Vagina (tissue), 2 donors: ENCODE measurements at places on chromosomes 16 and 17.
A peak's percentile ranks its signal among the peaks of the same experiment; 100 is the strongest.

DNA sequence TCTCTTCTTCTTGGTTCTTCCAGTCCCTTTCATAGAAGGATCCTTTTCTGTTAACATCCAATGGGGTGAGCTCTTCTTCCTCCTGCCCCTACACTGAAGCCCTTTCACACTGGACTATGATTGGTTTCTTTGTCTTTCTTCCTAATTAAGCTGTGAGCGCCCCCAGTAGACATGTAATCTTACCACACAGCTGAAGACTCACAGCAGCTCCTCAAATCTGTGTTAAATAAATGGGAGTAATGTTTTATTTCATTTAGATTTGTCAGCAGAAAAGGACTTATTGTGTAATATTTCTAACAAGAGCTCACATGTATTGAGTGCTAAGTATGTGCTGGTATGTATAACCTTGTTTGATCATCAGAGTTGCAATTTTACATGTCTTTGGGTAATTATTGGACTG lies 55.7 kb downstream of the TOX3 start:
- DNase-seq: no peak

DNA sequence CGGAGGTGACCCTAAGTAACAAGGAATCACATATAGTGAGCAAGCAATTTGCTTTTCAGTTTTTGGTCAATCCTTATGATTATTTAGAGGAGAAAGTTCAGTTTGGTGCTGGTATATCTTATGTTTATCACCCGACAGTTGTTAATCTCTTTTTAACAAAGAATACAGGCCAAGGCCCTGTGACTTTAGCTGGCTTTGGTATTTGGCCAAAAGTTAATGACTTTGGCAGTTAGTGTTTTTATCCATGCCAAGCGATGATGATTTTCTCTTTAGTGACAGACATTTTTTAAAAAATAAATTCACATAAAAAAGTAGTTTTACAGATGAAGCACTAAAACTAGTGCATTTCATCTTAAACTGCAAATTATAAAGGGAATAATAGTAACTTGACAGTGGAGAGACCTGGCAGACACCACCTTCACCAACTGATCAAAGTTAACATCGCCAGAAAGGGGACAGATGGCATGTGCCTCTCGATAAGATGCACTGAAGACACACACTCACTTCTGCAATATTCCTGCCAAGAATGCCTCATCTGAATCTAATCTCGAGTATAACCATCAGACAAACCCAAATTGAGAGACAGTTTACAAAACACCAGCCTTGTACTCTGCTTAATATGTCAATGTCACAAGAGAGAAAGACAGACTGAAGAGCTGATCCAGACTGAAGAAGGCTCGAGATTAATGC lies 6.9 kb downstream of the DEXI start:
- no peak for DNase-seq

DNA sequence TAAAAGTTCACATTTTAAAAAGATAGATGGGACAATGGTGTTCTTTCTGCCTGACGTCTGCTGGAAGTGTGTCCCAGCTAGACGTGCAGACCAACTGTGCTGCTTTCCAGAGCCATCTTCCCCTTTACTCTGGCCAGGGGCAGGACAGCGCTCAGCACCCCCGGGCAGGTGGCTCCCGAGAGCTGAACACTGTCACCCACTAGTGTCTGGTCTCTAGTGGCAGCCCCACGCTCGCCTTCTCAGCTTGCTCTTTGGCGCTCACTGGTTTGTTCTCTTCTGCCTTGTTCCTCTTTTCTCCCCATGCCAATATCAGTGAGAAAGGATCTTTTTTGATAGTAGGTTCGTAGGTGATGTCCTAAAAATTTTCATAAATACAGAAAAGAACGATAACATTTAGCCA lies 25.7 kb downstream of the ZC3H18 start:
- no peak for DNase-seq

GRCh38 chr17:80414508-80414802 lies 512 bp upstream of the ENDOV start:
- DNase-seq: no peak

DNA sequence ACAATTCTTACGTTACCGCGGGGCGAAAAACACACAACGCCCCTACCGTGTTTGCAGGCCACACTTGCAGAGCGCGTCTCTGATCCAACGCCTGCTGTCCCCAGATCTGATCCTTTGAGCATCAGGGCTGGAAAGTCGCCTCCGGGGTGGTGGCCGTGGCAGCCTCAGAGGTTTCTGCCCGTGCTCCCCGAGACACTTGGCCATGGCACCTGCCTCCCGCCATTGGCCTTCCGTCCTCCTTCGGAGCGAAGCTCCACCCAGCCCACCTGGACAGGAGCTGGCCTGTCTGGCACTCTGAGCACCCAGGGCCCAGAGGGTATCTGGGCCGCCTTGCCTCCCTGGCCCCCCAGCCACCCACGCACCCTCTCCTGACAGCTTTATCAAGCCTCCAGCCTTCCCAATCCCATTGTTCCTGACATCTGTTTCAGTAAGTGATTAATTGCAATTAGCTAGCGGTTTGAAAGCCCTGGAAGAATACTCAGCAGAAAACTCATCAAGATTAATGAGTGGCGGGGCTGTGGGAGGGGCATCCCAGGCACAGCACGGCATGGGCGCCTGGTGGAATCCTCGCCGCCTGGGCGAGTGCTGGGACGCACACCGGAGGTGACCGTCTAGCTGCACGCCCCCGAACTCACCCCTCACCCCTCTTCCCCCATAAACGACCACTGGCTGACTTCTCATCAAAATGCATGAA lies 181.5 kb upstream of the GSE1 start:
- no peak for DNase-seq

DNA sequence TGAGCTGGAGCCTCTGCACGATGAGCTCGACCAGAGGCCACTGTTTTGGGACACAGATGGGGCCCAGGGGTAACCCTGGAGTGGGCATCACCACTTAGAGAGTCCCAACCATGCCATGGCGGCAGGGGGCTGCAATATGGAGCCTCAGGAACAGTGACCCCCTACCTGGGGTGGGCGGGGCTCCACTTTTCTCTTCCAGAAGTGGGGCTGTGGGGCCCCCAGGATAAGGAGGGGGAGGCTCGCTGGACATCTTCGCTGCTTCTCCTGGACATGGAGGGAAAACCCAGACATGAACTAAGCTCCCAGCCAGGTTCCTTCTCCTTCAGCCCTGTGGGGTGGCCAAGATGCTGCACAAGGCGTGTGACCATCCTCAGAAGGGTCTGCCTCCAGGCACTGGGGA lies 24.7 kb downstream of the CDIP1 start:
- no peak for DNase-seq

DNA sequence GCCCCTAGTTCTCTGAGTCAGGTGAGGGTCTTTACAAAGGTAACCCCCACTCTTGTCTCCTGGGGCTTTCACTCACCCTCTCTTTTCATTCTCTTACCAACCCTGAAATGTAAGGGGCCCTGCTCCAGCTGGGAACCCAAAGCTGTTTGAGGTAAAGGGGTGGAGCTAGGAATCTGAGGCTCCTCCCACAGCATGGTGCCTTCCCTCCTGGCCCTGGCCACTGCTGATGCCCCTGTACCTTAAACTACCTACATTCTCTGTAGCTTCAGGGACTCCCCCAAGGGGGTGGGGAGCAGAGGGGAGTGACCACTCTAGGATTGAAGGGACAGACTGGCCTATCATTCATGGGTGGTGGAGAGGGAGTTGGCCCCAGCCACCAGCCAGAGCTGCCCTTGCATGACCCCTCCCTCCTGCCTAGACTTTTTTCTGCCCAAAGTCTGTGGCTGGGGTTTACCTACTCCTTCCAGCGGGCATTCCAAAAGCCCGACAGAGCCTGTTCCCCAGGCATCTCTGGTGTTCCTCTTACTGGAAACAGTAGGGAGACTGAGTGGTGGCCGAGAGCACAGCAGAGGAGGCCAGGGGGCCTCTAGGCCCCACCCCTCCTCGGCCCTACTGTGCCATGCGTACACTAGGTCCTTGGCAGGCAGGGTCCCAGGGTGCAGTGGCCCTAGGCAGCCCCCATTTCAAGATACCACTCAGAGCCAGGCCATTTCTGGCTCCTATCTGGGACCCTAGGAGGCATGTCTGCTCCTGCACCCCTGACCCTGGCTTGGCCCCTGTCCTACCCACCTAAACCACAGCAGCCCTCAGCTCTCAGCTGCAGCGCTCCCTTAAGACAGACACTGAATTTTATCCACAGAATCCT lies 9.5 kb downstream of the DOK4 start:
- no peak for DNase-seq

DNA sequence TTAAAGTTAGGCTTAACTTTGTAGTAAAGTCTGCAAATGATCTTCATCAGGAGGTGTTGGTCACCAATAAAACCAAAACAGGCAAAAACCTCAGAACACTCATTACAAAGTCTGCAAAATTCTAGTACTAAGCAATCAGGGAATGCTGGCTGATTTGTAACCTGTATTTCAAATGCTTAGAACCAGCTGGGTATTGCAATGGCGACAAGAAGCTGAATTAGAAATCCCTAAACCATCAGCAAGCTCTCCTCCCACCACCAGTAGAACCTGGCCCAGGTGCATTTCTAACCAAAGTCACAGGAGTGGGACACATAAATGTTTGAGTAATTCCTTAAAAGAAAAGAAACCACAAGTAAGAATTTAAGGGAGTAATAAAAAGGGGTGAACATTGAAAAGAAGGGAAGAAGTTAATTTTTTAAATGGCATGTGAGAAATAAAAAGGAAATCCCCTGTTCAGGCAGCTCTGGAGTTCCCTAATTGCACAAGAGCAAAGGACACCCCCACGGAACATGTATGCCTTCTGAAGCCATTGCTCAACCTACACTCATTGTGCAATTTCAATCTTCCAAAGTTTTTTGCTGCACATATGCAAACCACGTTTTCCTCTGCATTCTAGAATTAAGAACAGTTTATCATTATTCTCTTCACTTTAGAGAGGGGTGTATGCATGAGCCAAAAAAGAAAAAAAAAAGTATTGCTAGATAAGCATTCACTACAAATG lies 102.9 kb downstream of the HIC1 start:
- DNase-seq: no peak

DNA sequence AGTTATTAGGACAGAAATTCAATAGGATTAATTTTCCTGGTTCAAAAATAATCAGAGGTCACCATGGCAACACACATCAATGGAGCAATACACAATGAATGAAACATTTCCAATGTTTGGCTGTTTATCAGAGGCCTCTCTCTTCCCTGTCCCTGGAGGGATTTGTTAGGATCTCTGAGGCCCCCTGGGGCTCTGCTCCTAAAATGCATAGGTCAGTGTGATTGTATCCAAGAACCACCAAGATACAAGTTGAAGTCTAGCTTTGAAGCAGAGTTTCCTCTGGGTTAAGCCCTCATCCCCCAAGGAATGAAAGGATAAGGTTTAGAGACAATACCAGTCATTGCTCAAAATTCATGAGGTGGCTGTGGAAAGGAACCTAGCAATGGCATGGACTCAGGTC lies 561.2 kb upstream of the C16orf82 start:
- peak; percentile 4 for DNase-seq

DNA sequence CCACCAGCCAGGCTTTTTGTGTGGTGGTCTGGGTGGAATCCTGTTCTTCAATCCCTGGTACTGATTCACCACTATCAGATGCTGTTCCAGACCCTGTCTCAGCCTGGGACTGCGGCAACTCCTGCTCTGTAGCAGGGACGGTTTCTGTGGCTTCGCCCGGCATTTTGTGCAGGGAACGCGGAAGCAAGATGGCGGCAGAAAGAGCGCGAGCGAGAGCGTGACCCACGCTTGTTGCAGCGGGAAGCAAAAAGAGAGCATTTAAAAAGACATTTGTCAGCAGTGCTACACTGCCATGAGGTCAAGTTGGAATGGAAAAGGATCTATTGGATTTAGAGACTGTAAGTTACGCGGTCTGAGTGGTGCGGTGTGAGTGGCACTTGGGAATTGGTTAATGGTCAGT lies at the start of gene NACA2:
TSS of gene NACA2 (minus strand) at position 202 of the 400 bp plus-strand sequence. CDS start at position 163, 39 bp downstream.
- no peak for DNase-seq

DNA sequence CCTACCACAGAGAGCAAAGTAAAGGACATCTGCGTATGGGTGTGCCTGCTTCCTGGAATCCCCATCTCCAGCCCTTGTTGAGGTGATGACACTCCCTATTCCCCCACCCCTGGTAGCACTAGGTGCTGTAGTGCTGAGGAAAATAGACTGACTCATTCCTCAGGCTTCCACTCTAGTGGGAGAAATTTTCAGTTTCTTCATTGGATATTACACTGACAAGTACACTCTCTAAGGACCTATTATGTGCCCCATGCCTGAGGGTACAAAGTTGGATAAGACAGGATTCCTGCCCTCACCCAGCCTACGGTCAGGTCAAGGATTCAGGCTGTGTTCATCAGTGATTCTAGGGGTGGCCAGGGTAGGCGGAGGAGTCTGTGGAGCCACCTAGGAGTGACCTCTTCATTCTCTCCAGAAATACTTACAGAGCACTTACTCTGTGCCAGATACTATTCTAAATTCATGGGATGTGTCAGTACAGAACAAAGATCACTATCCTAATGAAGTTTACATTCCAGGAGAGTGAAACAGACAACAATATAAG lies 4.5 kb upstream of the ZC3H7A start:
- DNase-seq: no peak

DNA sequence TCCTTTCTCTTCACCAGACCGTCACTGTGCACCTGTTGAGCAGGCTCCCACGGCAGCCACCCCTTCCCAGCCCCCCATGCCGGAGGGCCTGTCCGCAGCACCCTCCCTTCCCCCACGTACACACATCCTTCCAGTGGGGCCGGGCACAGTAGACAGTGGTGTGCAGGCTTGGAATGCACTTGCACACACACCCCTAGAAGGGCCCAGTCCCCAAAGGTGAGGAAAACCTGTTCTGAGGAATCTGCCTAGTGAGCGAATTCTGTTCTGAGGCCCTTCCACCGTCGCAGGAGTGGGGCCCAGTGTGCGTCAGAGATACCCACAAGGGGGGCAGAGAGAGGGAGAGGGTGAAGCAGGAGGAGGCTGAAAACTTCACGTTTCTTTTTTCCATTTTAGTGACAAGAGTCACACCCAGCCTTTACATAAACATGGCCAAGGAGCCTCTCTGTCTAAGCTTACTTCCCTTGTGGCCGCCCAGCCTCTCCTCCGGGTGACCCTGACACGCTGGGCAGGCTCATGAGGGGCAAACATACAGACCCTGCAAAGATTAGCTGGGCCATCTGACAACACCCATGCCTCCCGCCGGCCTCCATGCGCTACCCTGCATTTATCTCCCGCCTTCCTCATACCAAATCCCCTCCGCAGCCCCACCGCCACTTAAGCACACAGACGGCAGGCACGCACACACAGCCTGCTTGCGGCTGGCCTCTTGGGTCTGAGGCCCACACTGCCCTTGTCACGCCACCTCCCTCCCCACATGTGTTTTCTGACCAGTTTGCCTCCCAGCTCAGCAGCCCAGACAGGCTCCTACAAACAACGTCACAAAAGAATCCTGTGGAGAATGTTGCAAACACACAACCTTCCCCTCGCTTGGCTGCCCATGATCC lies 1.8 kb downstream of the ZBTB4 start:
- no peak for DNase-seq
